H1 (cell line): ENCODE measurements at places on chromosomes 1 and 21. TPM values are rescaled to one million over a fixed set of nuclear protein-coding genes. Genes with fewer than 3 reads are reported as not detected.

SLC37A1 gene
- 15.6 and 21.8 TPM in 2 replicates for polyA plus RNA-seq

- DNase-seq, result no peak
These were observed 62.6 kb upstream of the C1orf105 start for GRCh38 chr1:172357753-172358385.

LMO4 gene
- polyA plus RNA-seq, result 77.6 and 98.7 TPM in 2 replicates

DNA sequence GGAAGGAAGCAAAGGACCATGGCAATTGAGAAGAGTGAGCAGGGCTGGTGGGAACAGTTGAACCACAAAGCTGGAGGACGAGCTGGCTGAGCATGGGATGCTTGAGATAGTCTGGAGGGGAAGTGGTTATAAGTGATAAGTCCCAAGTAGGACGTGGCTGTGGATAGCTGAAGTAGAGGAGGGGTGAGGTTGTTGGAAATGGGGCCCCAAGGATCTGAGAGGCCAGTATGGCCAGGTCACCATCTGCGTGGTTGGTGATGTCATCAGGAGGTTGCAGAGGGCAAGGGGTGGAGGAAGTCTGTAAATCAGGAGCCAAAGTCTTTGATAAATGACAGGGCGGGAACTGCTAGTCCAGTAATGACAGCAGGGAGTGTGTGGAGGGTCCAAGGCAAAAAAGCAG lies 11.0 kb upstream of the REN start:
- no peak for DNase-seq

DNA sequence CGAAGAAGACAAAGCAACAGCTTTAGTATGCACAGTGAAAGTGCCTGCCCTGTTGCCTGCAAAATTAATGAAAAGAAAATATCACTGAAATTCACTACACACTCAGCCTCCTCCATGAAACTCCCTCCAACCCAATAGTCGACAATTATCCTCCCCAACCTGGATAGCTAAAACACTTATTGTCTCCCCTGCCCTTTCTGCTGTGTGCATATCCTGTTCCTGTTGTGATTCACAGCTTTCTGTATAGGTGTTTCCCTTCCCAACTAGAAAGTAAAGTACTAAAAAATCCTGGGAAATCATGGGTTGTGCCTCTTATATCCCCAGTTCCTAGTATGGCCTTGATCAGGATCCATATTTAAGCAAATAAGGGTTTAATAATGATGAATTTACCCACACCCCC lies 412.1 kb downstream of the LTN1 start:
- no peak for DNase-seq

DNA sequence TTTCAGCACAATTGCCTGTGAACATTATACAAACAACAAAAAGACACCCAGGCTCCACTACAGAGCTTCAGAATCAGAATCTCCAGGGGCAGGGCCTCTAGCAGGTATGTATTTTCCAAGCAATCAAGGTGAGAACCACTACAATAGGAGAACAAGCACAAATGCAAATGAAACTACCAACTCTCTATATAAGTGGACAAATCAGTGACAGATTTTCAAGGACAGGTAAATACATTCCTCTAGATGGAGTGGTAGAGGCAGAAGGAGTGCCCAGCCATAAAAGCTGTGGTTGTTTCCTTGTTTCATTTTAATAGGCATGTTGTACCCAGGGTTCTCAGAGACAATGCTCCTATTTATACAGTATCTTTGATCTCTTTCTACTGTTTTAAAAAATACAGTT lies 20.1 kb upstream of the CCDC17 start:
- DNase-seq, result no peak

GRCh38 chr1:46503421-46503820 lies 13.8 kb downstream of the DMBX1 start:
- DNase-seq, result no peak

- DNase-seq, result no peak
These were observed 4.1 kb upstream of the ITGB2 start for GRCh38 chr21:44924606-44925377.

- no peak for DNase-seq
These were observed 75.5 kb upstream of the LRRC53 start for GRCh38 chr1:74587888-74588287.

GRCh38 chr1:19780267-19780877 lies 19.3 kb downstream of the TMCO4 start:
- DNase-seq, result peak; percentile 69

- DNase-seq, result no peak
These were observed 79.6 kb upstream of the PPM1J start for GRCh38 chr1:112794654-112795239.

PRRX1 gene
- polyA plus RNA-seq, result not detected in 2 replicates

CHIA gene
- not detected in 2 replicates for polyA plus RNA-seq

KCNE1 gene
- 0.08 and 0.63 TPM in 2 replicates for polyA plus RNA-seq

DNA sequence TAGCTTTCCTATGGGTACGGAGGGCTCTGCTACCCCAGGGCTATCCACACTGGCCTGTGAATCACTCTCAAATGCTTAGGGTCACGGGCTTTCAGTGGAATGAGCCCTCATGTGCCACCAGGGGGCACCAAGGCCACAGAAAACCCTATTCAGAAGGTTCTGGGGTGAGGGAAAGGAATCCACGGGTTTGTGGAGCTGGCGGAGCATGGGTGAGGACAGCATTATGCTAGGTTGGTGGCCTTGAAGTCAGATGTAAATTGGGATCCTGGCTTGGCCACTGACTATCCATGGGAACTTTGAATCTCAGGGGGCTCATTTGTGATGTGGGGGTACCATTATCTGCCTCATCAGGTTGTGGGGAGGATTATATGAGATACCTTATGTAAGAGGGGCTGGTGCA lies 5.1 kb upstream of the LAMTOR5 start:
- peak; percentile 79 for DNase-seq

- peak; percentile 71 for DNase-seq
These were observed 56.8 kb upstream of the PRDX6 start for GRCh38 chr1:173420330-173420806.

- DNase-seq, result no peak
These were observed 63.5 kb downstream of the TCP10L start for GRCh38 chr21:32521736-32522355.

- peak; percentile 75 for DNase-seq
These were observed 61.5 kb upstream of the WLS start for GRCh38 chr1:68293609-68294366.

DNA sequence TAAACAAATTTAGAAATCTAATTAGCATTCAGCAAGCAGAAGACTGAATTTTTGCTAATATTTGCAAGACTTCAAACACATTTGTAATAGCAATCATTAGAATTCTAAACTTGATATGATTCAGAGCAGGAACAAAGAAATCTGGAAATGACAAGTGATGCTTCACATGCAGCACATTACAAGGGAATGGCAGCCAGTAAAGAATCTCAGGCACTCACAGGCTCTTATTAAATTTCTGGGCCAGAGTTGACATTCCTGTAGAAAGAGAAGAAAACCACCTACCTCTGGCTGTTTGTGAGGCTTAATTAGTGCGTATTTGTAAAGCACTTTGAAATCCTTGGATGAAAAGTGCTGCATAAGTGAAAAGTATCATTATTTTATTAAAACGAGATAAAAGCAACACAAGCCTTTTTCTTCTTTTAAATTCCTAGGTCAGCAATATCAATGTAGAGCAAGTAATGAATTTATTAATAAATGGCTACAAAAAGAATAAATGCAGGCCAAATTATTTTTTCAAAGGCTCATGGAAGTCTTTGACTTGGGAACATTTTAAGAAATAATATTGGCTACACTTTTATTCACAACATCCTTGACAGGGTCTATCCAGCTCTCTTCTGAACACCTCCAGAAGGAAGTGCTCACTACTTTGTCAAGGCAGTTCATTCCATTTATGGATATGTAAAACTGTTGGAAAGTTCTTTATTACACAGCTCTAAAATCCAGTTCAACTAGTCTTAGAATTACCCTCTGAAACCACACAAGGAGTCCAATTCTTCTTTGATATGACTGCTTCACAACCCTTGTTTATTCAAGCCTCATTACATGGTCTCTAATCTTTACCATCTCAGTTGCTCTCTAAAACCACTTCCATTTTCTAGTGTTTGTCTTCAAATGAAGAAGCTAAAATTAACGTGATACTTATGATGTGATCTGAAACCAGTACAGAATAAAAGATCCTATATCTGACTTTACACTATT lies 32.1 kb upstream of the SCYL3 start:
- no peak for DNase-seq

DNA sequence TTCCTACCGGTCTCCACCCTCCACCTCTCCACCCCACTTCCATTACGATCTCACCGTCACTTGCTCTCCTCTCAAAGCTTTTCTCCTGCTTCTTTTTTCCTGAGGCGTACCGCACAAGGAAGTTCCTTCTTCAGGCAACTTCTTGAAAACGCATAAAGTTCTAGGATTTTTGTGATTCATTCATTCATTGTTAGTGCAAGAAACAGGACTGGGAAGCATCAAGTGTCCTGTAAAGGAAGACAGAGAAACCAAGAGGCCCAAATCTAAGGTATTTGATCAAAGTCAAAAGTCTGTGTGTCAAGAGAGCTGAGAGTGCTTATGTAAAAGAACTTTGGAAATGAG lies 1.3 kb upstream of the RCC2 start:
- DNase-seq, result no peak

- no peak for DNase-seq
These were observed 30.0 kb downstream of the BCAS2 start for GRCh38 chr1:114551400-114551799.

- no peak for DNase-seq
These were observed 68.4 kb downstream of the KLHDC7A start for GRCh38 chr1:18549106-18549505.

DNA sequence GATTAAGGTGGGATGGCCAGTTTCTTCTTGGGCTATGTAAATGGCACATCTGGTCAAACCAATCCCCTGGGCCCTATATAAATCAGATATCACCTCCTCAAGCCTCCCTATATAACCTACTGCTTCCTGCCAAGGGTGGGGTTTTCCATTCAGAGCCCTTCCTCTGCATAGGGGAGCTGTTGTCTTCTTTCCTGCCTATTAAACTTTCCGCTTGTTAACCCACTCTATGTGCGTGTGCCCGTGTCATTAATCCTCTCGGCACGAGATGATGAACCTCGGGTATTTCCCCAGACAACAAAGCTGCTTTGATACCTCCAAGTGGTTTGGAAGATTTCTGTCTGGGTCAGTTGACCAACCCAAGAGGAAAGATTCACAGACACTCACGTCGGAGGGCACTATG lies 19.3 kb upstream of the SERTAD4 start:
- no peak for DNase-seq

HES4 gene
- polyA plus RNA-seq, result 3.5 and 12.8 TPM in 2 replicates

DNA sequence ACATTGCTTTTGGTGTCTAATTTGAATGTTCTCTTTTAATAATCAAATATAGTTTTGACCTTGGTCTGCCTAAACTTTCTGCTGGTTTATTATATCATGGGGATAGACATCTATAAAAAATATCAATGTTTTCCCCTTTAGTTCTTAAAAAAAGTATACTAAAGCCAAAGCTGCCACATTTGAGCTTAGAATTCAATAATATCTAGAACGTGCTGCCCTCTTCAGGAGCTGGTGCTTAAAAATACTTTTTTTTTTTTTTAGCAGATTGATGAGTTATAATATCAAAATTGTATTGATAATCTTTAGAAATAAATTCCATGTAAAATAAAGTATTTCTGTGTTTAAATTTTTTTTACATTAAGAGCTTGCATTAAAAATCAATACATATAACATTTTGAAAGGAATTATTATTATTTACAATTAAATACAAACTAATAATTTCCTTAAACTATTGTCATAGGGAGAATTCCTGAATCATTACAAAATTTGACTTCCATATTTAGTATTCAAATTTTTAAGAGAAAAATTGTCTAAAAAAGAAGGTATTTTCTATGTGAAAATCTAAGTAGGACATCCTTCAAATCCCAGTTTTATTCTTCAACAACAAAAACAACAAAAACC lies 40.1 kb upstream of the ADGRL2 start:
- DNase-seq, result no peak

LINGO4 gene
- 0.03 TPM in 1 of 2 replicates, not detected in the other for polyA plus RNA-seq

DNA sequence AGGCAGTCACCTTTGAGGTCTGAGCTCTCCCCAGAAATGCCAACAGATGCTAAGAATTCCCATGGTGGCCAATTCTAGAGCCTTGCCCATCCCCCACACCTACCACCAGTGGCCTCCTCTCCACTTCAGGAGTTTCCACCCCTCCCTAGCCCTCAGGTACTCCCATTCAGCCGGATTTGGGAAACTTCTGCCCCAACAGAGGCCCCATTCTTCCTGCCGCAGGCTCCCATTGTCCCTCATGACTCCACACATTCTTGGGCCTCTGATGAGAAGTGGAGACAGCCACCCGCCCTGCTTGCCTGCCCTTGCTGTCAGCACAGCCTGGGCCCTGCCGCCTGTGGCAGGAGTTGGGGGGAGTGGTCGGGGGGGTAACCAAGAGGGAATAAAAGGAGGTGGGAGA lies 4.6 kb downstream of the BLACAT1 start:
- no peak for DNase-seq

LCE1C gene
- not detected in 2 replicates for polyA plus RNA-seq

GRCh38 chr1:28456078-28456477 lies 49.8 kb upstream of the RCC1 start:
- no peak for DNase-seq
